ENCODE measurements at places on chromosomes 6 and 20.

- no peak for DNase-seq
Observed at GRCh38 chr6:131883016-131883415, 68.2 kb downstream of the CCN2 start.

- DNase-seq: no peak
Observed at GRCh38 chr6:1580585-1580984, 29.1 kb upstream of the FOXC1 start.

- no peak for DNase-seq
Observed at GRCh38 chr20:35111141-35111888, 18.7 kb upstream of the TRPC4AP start.

- DNase-seq: no peak
Observed at GRCh38 chr20:64130876-64131275, 23.5 kb upstream of the NPBWR2 start.

DNA sequence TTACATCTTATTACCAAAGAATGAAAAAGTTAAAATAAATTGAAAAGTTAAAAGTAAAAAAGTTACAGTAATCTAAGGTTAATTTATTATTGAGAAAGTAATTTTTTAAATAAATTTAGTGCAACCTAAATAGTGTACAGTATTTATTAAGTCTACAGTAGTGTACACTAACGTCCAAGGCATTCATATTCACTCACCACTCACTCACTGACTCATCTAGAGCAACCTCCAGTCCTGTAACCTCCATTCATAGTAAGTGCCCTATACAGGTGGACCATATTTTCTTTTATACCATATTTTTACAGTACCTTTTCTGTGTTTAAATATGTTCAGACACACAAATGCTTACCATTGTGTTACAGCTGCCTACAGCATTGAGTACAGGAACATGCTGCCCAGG is 624.7 kb upstream of the NOX3 start:
- no peak for DNase-seq

DNA sequence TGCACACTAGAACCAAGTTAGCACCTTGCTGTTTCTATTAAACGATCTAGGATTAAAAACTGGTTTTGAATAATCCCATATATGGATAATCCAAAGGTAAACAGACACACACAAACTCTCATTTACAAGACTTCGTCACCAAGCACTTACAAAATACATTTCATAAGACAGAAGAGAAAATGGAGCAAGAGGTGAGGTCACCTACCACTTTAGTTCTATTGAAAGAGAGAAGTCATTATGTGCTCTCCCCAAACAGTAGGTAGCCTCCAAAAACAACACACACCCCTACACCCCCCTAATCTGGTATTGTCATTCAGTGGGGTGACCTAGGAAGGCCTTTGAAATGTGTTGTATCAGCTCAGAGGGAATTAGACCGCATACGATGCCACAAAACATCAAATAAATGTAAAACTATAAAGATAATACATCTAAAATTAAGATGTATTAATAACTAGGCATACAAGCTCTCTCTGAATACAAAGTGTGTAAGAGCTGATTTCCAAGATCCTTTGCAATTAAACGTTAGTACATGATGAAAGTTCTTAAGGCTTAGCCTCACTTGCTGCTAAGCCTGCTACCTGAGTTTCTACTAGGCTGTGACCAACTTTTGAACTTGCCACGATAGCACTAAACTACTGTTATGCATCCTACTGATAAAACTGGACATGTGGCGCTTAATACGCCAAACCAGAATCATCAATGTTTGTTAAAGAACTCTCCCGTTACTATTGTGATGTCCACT is 1.6 kb downstream of the SRPK1 start:
- DNase-seq: no peak

DNA sequence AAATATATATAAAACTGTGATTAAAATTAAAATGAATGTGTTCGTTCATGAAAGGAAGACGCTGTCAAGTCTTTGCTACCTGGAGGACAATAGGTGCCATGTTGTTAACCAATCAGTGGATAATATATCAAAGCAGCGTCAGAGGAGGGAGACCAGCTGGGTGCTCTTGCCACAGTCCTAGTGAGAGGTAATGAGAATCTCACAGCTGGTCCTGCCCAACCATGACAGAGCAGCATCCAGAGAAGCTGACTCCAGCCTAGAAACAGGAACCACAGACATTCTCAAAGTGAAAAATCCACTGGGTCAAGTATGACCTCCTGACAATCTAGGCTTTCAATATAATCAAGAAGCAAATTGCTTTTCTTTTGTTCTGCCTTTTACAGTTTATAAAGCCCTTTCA is 94.5 kb upstream of the LRFN2 start:
- no peak for DNase-seq

GRCh38 chr6:134058622-134059366 is 6.4 kb upstream of the SLC2A12 start:
- DNase-seq: no peak

DNA sequence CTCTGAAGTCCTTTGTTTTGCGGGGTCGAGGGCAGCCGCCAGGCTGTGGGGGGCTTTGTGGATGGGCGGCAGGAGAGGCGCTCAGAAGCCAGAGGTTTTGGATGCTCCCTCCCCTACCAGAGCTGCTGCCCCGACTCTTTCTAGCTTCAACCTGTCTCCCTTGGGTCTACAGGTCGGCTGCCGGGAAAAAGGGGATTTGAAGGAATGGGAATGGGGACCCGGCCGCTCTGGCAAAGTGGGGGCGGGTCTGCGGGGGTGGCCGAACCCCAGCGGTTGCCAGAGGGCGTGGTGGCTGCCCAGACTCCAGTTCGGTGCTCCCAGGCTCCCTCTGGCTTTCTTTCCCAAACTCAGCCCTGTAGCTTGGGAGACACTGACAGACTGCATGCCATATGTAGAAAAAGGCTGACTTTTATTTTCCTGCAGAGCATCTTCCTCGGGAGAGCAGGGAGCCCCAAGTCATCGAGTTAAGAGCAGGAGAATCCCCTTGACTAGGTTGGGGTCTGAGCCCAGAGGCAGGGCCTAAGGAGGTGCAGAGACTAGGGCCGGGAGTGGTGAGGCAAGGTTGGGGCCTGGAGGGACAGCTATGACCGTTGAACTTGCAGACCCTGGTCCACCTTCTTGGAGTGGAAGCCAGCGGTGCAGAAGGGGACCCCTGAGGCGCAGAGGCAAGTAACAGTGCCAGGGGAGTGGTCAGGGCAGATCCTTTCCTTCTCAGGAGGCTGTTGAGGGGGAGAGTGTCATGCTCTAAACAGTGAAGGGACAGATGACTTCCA is 1.4 kb upstream of the PPP1R18 start:
- DNase-seq: no peak

DNA sequence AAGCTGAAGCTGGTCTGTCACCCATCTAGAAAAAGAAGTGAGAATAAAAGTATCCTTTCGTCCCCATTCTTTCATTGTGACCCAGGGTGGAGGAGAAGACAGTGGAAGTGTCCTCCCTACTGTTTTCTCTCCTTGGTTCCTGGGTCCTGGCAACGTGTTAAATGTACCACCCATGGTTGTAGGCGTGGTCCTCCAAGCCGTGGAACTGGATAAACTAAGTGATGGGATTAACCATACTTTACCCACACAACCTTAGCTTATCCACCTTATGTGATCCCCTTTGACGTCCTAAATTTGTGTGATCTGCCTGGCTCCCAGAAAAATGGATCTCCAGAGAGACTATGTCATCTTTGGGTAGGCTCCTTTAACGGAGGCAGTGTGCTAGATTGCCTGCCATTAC is 47.4 kb downstream of the HLA-DPB1 start:
- DNase-seq: no peak

DNA sequence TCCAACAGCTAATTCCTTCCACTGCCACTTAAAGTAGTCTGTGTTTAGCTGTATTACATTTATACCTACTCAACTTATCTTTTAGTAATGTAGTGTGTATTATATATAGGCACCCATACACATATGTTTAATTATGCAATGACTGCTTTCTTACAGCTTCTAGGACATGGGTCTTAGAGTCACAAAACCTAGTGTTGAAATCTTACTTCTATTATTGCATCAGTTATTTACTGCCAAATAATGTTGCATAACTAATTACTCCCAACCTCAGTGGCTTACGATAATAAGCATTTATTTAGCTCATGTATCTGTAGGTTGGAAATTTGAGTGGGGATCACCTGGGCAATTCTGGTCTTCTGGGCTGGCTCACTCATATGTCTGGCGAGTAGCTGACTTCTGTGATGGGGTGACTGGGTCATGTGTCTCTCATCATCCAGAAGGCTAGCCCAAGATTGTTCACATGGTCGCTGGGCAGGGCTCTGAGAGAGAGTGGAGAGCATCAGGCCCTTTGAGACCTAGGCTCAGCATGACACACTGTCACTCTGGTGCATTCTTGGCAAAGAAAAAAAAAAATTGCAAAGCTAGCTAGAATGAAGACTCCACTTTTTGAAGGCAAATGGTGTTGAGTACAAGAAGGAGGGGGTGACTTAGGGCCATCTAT is 187.0 kb downstream of the PLCB1 start:
- no peak for DNase-seq

DNA sequence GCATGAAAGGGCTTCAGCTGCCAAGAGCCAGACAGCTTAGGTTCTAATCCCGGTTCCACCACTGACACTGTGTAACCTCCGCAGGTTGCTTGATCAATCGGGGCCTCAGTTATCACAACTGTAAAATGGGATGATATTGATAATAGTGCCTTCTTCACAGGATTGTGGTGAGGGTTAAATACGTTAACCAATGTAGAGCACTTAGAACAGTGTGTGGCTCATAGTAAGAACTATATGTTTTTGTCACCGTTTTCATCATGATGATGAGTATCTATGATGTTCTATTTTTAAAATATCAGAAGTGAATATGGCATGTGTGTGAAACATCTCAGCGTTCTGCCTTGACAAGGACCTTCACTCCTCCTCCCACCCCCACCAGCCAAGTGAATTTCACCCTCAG is 10.3 kb upstream of the MAPK13 start:
- no peak for DNase-seq

- no peak for DNase-seq
Observed at GRCh38 chr20:62923669-62924441, 2.5 kb downstream of the DIDO1 start.

DNA sequence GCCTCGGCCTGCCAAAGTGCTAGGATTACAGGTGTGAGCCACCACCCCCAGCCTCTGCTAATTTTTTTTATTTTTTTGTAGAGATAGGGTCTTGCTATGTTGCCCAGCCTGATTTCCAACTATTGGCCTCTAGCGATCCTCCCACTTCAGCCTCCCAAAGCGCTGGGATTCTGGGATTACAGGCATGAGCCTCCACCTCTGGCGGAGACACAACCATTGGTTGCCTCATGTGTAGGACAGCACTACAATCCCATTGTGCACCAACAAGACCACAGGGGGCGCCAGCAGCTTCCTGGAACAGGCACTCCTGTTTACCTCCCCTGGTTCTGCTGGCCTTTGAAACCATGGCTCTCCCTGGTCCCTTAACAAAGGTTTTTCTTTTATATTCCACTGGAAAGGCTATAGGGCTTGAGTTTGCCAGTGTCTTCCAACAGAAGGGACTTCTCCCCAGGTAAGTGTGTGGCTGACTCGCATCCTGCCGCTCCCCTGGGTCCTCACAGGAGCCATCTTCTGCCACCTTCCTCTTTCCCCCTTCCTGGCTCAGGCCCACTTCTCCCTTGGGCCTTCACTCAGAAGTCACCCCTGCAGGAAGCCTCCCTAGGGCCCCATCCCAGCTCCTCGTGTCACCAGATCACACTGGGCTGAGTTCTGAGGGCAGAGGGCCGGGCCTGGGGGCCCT is 39.2 kb upstream of the TLDC2 start:
- DNase-seq: peak; percentile 21

DNA sequence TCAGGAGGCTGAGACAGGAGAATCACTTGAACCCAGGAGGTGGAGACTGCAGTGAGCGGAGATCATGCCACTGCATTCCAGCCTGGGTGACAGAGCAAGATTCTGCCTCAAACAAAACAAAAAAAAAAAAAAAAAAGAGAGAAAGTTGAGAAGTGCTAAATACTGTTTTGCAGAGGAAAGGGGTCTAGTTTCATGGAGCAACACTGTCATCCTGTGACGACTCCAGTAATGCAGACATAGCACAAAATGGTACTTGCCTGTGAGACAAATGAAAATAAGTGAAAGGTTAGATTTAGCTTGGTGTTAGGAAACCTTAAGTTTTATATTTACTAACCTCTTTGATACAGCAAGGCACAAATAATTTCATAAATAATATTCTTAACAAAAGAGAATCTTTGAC is 29.7 kb downstream of the CEP162 start:
- no peak for DNase-seq

GRCh38 chr20:20552076-20552475 is 160.4 kb downstream of the RALGAPA2 start:
- DNase-seq: no peak

GRCh38 chr6:108736832-108737231 is 111.4 kb upstream of the ARMC2 start:
- DNase-seq: peak; percentile 23

DNA sequence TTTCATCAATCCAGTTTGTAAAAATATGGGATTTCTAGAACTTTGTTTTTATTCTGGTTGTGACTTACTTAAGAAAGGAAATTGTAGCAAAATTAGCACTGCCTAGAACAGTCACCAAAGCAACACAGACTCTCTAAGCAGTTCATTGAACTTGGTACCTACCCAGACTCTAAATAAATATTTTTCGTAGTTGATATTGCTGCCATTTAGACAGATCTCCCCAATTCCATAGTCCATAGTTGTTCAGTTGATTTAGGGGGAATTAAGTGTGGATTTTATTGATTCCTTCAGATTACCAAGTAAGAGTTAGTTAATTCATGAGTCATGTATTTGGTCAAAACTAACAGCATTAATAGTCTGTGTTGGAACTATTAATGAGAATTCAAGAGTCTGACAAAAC is 822.5 kb downstream of the DHX35 start:
- DNase-seq: no peak

DNA sequence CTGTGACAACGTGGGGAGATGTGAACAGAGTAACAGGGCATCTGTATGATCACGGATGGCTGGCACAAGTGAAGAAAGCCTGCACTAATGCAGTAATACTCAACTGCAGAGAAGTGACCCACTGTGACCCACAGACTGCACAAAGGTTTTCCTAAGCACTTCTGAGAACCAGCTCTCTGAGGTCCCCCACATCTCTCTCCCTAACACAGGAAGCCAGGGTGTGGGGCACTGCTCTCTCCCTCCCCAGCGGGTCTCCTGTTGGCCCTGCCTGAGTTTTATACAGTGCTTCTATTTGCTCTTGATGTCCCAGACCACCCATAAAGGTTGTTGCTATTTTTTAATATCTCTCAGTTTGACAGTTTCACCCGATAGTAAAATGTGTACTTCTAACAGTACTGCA is 11.3 kb downstream of the APMAP start:
- DNase-seq: no peak

DNA sequence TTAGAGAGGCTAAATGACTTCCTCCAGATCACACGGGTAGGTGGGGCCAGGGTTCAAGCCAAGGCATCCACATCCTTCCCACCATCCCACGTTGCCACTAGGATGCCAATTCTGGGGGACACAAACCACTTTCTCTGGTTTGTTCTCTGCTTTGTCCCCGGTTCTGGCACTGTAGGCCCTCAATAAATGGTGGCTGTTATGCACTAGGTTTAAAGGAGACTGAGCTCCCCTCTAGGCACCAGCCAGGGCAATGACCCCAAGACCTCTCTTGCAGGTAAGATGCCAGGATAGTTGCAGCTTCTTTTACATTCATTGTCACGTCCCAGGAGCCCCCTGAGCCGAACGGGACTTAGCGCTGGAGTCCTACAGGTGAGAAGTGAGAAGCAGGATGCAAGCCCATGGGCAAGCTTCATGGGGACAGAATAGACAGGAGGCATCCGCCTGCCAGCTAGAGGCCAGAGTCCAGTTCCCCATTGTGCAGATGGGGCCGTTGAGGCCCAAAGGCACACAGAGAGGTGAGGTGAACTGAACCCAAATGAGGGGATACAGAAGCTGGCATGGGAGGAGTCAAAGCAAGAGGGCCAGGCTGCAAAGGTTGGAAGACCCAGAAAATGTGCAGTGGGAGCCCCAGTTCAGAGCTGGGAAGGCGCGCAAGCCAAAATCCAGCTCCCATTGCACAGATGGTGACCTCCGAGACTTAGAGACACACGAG is 677 bp downstream of the PXMP4 start:
- no peak for DNase-seq
